Calu3 (cell line): ENCODE measurements at places on chromosomes 13 and 19. TPM values are rescaled to one million over a fixed set of nuclear protein-coding genes. Genes with fewer than 3 reads are reported as not detected.
A peak's percentile ranks its signal among the peaks of the same experiment; 100 is the strongest.

The FKBP8 gene
- total RNA-seq: 123 and 126 TPM in 2 replicates

The ZBTB45 gene
- 17.7 and 19.6 TPM in 2 replicates for total RNA-seq

The RDH8 gene
- total RNA-seq: not detected in 2 replicates

The UCHL3 gene
- total RNA-seq: 19.4 and 23.2 TPM in 2 replicates

The ZNF345 gene
- total RNA-seq: 5.0 and 5.3 TPM in 2 replicates

The CEACAM1 gene
- total RNA-seq: 132 and 159 TPM in 2 replicates

The CD320 gene
- total RNA-seq: 54.0 and 54.9 TPM in 2 replicates

The ZNF665 gene
- not detected in 2 replicates for total RNA-seq

The CATSPERD gene
- total RNA-seq: not detected in 2 replicates

The COL4A2 gene
- total RNA-seq: 0.42 and 1.0 TPM in 2 replicates

The WDR87 gene
- total RNA-seq: not detected in 2 replicates

The TLE2 gene
- 8.5 and 9.3 TPM in 2 replicates for total RNA-seq

The ZNF296 gene
- 5.3 and 6.3 TPM in 2 replicates for total RNA-seq

- no peak for DNase-seq
These were observed 12.0 kb downstream of the THOP1 start for GRCh38 chr19:2797280-2797679.

DNA sequence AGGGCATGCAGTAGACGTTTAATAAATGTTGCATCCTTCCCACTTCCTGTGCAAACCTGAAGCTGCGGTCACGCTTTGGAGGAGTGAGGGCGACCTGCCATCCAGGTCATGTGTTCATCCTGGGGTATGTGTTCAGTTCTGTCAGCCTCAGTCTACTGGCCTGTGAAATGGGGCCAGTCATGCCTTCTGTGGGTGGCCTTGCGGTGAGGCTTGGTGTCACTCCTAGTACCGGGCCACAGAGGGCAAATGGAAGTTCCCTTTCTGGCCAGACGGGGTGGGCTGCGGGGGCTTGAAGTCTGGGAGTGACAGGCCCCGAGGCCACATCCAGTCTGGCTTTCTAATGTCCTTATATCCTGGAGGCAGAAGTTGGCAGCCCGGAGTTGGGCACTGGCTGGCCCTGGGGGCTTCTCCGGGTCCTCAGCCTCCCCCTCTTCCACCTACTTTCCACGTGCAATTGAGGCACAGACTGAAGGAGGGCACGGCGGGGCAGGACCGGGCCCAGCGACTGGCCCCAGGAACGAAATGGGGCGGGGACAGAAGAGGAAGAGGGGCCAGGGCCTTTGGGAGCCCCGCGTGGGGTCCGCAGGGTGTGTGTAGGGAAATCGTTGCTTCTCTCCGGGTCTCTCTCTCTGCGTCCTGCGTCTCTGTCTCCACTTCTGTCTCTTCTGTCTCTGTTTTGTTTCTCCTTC is 11.1 kb downstream of the PDE4A start:
- no peak for DNase-seq

- no peak for DNase-seq
These were observed 8.4 kb downstream of the PEX11G start for GRCh38 chr19:7480222-7480969.

GRCh38 chr13:47215736-47216135 is 318.9 kb upstream of the HTR2A start:
- DNase-seq: peak; percentile 8

DNA sequence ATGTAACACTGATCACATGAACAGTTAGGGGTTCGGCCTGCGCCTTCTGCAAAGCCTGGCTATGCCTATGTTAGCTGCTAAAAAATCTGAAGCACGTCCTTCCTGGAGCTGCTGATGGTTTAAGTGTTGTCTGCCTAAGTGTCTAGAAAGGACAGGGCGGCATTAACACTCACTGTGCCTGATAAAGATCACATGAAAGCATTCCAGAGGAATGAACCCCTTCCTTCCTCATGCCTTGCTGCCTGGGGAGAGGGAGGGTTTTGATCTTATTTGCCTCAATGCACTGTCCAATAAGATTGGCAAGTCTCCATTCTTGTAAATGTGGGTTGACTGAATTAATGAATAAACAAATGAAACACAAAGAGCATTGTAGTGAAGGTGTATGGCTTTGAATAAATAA is 5.2 kb downstream of the DOCK9 start:
- DNase-seq: peak; percentile 31

GRCh38 chr13:73580513-73581267 is 521.9 kb downstream of the KLF5 start:
- no peak for DNase-seq

- peak; percentile 47 for DNase-seq
These were observed 65.6 kb downstream of the IER2 start for GRCh38 chr19:13215572-13216380.

DNA sequence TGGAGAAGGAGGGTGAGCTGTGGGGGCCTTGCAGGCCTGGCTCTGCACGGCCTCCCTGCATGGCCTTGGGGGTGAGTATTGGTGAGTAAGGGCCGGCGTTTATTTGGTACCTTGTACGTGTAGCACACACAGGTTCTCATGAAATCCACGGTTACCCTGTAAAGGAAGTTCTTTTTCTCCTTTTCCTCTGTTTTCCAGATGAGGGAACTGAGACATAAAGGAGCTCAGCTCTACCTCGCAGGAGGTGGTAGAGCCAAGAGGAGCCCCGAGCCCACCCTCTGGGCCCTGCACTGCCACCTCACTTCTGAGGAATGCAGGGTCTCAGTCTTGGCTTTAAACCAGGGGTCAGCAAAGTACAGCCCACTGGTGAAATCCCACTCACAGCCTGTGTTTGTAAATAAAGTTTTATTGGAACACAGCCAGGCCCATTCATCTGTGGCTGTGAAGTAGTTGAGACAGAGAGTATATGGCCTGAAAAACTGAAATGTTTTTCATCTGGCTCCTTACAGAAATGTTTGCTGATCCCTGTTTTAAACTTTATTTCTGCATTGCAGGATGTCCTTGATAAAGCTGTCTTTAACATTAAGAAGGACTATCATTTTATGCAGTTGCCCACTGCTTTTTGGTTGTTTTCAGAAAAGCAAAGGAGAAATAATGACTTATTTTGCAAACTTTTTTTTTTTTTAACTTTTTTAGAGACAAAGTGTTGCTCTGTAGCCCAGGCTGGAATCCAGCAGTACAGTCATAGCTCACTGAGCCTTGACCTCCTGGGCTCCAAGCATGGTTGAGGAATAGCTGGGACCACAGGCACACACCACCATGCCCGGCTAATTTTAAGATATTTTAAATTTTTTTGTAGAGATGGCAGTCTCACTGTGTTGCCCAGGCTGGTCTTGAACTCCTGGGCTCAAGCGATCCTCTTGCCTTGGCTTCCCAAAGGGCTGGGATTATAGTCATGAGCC is 6.4 kb downstream of the EPN1 start:
- no peak for DNase-seq

- DNase-seq: no peak
These were observed 86.8 kb downstream of the EDNRB start for GRCh38 chr13:77831866-77832265.

GRCh38 chr13:76792731-76793347 is 93.4 kb downstream of the KCTD12 start:
- no peak for DNase-seq

- DNase-seq: no peak
These were observed 128.4 kb upstream of the SPRY2 start for GRCh38 chr13:80469105-80469852.

DNA sequence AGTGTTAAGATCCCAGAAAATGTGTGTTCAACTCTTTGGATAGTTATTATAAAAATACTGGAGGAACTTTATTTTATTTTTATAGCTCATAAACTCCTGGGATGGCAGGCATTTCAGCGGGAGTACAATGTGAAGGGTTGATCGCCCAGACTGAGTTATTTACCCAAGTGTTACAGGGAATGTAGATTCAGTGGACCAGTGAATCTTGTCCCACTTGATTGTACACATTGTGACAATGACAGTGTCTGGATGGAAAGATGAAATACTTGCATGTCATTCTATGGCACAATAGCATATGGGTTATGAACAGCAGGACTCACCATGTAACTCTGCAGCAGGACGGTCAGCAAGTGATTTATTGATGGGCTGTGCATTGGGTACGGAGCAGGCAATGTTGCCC is 20.3 kb downstream of the OLFM4 start:
- DNase-seq: no peak

DNA sequence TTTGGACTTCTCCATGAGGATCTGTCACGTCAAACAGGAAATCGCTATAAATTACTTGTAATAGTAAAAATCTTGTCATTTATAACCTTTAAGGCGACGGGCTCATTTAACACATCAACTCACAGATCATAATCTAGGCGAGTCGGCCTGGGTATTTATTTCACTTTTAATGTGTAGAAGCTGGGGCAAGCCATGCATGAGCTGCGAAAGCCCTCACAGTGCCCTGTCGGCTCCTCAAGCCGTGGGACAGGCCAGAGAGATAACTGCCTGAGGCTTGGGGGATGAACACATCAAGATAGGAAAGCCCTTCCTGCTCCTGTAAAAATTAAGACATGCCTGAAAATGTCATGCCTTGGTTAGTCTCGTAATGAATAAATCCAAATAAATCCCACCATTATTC is 30.8 kb downstream of the SOX1 start:
- no peak for DNase-seq

GRCh38 chr19:579842-580155 is 7.4 kb downstream of the BSG start:
- no peak for DNase-seq

- DNase-seq: no peak
These were observed 138.9 kb downstream of the OLFM4 start for GRCh38 chr13:53167561-53167960.

GRCh38 chr13:85230691-85231093 is 568.5 kb downstream of the SLITRK6 start:
- DNase-seq: no peak

DNA sequence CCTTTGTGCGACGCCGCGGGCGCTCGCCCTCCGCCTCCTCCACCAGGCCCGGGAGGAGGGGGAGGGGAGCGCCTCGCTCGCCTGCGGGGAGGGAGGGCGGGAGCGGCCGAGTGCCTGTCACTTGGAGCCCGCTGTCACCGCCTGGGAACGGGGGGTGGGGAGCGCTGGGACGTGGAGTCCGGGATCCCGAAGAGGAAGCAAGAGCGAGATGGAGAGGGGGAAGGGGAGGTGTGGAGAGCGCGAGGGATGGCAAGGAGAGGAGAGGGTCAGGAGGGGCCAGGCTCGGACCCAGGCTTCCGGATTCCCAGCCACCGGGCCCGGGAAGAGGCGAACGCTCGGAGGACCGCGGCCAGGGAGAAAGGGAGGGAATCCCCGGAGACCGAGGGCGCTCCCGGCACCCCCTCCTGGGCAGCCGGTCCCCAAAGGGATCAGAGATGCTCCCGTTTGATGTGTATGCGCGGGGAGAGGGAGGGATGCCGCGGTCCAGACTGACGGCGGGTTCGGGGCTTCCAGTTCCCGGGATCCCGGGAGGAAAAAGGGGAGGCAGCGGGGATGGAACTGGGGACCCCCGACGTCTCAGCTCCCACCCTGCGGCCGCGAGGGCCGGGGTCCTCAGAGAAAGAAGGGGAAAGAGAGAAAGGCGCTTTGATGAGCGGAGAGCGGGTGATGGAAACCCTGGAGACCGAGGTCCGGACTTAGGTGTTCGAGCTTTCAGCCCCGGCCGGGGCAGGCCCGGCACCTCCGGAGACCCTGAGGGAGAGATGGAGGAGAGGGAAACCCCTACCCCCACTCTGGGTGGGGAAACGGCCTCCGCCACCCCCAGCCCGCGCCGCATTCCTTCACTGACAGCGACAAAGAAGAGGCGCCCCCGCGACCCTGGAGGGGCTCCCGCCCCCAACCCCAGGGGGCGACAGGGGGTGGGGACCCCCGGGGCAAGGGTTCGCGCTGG is 4.7 kb upstream of the DPF1 start:
- DNase-seq: no peak

GRCh38 chr13:102974317-102975087 is 91.7 kb downstream of the SLC10A2 start:
- DNase-seq: no peak
